IMR-90 (cell line): ENCODE measurements at places on chromosomes 1 and 21. TPM values are rescaled to one million over a fixed set of nuclear protein-coding genes. Genes with fewer than 3 reads are reported as not detected.

Gene SPRR2G
- not detected in 2 replicates for total RNA-seq

- H3K27ac ChIP-seq, result no peak overlapping the region
- DNase-seq, result no peak
- peaks cover 5% of the 10 kb centered on the region for H3K36me3 ChIP-seq
- H3K4me3 ChIP-seq, result no peak overlapping the region
- no peaks in the 10 kb centered on the region for H3K4me1 ChIP-seq
Observed at GRCh38 chr21:46161633-46162592, 6.5 kb upstream of the FTCD start.

GRCh38 chr1:20390589-20391331 is 95.2 kb downstream of the CAMK2N1 start:
- peak; percentile 50 for DNase-seq
- no peaks in the 10 kb centered on the region for H3K36me3 ChIP-seq
- H3K27ac ChIP-seq, result no peak overlapping the region
- H3K27me3 ChIP-seq, result peaks cover 51% of the 10 kb centered on the region
- no peak overlapping the region for H3K4me3 ChIP-seq

Gene AZIN2
- total RNA-seq, result 2.2 and 4.7 TPM in 2 replicates

Gene NBPF26
- total RNA-seq, result 13.1 and 15.8 TPM in 2 replicates

- peaks cover 5% of the 10 kb centered on the region; the same call in 1 of the 2 replicates for H3K4me1 ChIP-seq
- H3K27ac ChIP-seq, result no peak overlapping the region
- H3K4me3 ChIP-seq, result no peak overlapping the region
- peaks cover 21% of the 10 kb centered on the region for H3K27me3 ChIP-seq
- no peaks in the 10 kb centered on the region for H3K36me3 ChIP-seq
- DNase-seq, result no peak
Observed at GRCh38 chr21:44835647-44835973, 17.7 kb upstream of the SUMO3 start.

GRCh38 chr1:208748387-208749165 is 504.4 kb upstream of the PLXNA2 start:
- H3K4me1 ChIP-seq, result no peaks in the 10 kb centered on the region
- no peaks in the 10 kb centered on the region for H3K27me3 ChIP-seq
- no peak overlapping the region for H3K27ac ChIP-seq
